ENCODE measurements at places on chromosomes 5 and 9.

DNA sequence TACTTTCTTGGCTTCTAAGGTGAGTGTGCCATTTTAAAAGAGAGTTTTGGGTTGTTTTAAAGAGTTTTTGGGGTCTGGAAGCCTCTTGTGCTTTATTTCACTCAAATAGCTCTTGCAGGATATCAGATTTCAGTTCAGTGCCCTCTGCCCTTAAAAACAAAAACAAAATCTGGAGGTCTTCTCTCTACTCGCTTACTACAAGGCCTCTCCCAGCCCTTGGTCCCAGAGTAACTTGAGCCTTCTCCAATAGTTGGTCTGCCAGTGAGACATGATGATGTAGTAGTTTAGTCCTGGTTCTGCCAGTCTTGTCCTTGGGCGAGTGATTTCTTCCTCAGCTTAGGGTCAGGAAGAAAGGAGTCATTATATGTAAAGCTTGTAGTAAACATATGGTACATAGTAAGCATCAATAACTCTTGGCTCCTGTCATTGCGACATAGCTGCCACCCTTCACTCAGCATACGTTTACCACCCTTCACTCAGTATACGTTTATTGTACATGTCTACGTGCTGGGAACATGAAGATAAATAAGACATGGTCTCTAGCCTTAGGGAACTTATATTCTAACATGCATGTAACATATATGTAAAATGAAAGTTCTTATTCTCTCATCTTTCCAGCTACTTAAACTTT is 147.6 kb downstream of the MAN2A1 start:
- DNase-seq = no peak

- no peak for DNase-seq
These were observed 202.9 kb upstream of the WWC1 start for GRCh38 chr5:168088410-168089173.

DNA sequence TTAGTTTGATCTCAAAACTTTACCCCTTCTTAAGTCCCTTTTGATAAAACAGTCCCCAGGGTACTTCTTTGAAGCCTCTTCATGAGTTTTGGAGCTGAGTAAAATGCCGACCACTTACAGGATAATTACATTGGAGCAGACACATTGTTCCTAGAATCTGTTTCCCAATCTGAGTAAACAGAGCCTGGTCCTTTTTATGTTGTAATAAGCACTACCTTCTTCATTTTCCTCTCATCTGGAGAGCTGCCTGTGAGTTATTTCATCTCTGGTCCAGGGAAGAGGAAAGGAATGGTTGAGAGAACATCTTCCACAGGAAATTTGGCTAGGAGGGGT is 26.3 kb upstream of the GALNT10 start:
- DNase-seq = no peak

- DNase-seq = peak; percentile 45
These were observed 500.0 kb upstream of the C9orf72 start for GRCh38 chr9:28073270-28073669.

GRCh38 chr5:141484641-141485311 is at the start of gene PCDHGC4:
Gene PCDHGC4, plus strand, starts transcription at chr5:141485030. Its CDS starts 144 bp downstream, at chr5:141485174.
- no peak for DNase-seq

DNA sequence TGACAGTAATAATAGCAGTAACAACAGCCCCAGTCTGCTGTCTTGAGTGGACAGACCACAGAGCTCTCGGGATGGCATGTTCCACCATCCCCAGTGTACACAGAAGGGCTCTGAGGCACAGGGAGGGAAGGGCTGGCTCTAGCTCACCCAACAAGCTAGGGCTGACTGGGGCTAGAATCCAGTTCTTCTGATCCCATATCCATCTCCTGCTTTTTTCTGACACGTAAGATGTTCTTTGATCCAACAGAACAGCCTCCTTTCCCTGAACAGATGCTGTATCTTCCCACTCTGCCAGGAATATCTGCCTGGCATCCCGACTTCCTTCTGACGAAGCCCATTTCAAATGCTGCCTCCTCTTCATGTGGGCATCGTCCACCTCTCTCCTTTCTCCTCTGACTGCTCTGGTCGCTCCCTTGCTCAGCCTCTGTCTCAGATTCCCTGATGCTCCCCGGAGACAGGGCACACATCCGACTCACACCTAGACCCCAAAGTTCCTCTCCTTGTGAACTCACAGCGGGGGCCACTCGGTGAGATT is 43.6 kb upstream of the CLK4 start:
- no peak for DNase-seq

GRCh38 chr5:78744951-78745534 is 96.5 kb upstream of the LHFPL2 start:
- no peak for DNase-seq

- peak; percentile 28 for DNase-seq
These were observed 18.8 kb downstream of the SMIM32 start for GRCh38 chr5:136174021-136174659.

- no peak for DNase-seq
These were observed 8.1 kb upstream of the CCL28 start for GRCh38 chr5:43420241-43420640.

DNA sequence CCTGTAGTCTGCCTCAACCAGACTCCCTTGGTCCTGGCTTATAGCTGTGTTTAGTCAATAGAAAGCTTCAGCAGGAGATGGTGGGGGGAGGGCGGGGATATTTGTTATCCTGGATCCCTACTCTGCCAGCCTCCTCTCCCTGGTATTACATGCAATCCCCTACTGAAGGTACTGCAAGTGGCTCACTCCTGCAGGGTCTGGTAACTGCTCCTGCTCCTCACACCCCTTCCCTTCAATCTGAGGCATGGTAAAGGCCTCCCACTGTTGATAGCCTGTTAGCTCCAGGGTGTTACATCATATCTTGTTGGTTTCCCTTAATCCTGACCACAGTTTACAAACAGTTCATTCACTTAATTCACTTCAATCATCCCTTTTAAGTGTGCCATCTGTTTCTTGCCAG is 137.5 kb downstream of the AP3B1 start:
- DNase-seq = no peak

- no peak for DNase-seq
These were observed 112.3 kb downstream of the GCNT1 start for GRCh38 chr9:76571288-76571687.

DNA sequence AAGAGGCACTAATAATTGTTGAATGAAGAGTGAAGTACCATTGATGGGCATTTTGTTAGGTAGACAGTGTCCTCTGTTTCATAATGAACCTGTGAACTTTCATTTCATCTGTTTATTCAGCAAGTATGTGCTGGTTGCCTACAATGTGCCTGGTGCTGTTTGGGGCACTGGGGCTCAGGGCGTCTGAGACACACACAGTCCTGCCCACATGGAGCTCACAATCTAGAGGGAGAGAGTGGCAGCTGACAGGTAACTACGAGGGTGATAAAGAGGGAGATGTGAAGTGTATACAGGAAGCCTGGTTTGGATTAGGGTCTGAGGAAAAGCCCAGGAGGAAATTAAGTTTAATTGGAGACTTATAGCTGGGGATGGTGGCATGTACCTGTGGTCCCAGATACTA is 28.5 kb upstream of the NDST1 start:
- no peak for DNase-seq

GRCh38 chr9:97284798-97285197 is 22.7 kb upstream of the CCDC180 start:
- no peak for DNase-seq

GRCh38 chr9:94675008-94675881 is 35.9 kb upstream of the FBP1 start:
- DNase-seq = no peak

GRCh38 chr5:132480546-132480892 is 10.1 kb downstream of the IRF1 start:
- DNase-seq = no peak

DNA sequence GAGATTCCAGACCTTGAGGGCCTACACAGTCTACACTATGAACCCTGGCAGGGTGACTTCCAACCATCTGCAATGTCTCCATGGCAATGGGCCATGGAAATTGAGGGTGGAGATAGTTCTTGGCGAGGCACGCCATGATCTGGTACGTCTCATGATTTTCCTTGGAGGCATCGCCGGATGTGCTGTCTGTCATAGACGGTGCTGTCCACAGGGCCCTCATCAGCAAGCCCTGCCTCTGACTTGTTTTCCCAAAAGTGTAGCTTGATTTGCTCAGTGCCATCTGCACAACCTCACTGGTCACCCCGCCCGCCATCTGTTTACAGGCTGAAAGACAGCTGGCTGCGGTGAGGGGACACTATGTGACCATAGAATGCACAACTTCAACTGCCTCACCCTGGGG is 73.5 kb downstream of the BOD1 start:
- no peak for DNase-seq

GRCh38 chr5:113809626-113810025 is 296.1 kb downstream of the YTHDC2 start:
- no peak for DNase-seq

DNA sequence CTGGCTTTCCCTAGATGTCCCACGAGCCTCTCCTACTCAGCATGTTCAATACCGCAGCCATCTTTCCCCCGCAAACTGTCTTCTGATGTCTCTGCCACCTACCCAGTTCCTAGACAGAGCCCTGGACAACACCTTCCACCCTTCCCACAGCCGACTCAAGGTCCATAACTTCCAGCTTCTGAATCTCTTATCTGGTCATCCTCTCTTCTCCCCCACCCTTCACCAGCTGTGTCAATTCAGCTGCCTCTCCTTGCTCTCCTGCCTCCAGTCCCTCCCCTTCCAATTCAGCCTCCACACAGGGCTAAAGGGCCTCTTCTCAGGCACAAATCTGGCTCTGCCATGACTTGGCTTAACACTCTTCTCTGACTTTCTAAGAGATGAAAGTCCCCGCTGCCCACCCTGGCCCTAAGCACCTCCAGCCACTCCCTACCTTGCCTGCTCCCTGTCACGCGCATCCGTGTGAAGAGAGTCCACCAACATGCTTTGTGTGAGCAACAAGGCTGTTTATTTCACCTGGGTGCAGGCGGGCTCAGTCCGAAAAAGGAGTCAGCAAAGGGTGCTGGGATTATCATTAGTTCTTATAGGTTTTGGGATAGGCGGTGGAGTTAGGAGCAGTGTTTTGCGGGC is 25.2 kb downstream of the AQP7 start:
- no peak for DNase-seq

GRCh38 chr5:1437226-1437829 is 7.9 kb downstream of the SLC6A3 start:
- no peak for DNase-seq

DNA sequence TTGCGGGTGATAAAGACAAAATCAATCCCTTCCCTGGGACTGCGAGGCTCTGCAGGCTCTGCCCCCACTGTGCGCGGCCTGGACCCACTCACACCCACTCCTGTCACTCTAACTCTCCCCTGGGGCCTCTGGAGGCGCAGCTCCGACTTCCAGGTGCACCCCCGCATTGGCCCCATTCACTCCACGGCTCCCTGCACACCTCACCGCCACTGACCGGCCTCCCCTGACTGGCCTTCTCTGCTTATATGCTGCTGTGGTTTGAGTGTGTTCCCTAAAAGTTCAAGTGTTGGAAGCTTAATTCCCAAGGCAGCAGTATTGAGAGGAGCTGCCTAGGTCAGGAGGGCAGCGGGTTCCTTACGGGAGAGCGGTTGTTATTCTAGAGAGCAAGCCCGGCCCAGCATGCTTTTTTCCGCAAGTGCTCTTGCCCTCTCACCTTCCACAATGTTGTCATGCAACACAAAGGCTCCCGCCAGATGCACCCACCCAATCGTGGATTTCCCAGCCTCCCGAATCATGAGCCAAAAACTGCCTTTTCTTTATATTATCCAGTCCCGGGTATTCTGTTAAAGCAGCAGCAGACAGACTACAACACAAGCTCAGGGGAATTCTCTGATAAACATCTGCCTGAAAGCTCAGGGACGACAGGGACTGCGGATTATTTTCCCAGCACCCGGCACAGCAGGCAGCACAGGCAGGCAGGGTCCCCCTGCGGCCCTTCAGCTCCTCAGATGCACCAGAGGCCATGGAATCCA is 73.5 kb upstream of the LRRTM2 start:
- DNase-seq = no peak

GRCh38 chr5:43312699-43313034 is 545 bp downstream of the HMGCS1 start:
- DNase-seq = peak; percentile 70

DNA sequence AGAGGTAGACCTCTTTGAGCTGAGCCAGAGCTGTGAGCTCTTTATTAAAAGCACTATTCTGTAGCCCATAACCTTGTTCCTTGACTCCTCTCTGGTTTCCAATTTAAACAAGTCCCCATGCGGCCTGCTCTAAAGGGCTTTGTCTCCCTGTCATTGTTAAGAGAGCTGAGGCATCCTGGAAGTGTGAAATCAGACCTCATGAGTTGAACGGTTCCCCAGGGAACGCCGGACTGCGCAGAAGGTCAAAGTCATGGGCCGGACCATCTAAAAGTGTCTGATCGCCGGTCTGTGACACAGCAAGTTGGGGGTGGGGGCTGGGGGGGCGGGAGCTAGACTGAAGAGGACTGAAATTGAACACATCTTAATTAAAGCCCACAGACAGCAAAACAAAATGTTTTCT is 265.8 kb downstream of the SLF1 start:
- DNase-seq = no peak

GRCh38 chr5:163993126-163993525 is 487.7 kb downstream of the MAT2B start:
- DNase-seq = no peak

- DNase-seq = no peak
These were observed 181.9 kb upstream of the ADRA1B start for GRCh38 chr5:159734366-159734765.

DNA sequence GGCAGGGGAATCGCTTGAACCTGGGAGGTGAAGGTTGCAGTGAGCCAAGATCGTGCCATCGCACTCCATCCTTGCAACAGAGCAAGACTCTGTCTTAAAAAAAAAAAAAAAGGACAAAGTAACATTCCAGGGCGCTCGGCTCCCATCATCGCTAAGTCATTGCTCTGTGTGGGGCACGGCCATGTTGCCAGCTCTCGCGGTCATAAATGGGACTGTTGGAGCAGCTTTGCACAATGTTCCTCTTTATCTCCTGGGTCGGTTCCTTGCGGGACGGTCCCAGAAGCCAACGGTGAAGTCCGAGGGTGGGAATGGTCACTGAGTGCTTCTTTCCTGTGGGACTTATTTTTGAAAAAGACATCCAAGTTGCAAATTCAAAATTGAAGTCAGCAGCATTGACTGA is 65.5 kb downstream of the HMCN2 start:
- no peak for DNase-seq

DNA sequence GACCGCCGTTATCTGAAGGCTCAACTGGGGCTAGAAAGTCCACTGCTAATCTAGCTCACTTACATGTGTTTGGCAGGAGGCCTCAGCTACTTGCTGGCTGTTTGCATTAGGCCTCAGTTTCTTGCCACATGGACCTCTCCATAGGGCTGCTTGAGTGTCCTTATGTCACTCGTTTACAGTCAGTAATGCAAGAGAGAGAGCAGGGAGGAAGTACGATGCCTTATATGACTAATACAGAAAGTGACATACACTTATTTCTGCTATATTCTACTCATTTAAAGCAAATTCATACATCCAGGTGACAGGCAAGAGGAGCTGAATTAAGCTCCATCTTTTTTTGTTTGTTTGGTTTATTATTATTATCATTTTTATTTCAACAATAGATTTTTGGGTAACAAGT is 179.6 kb downstream of the LURAP1L start:
- DNase-seq = no peak

Measured in RPMI8226 (cell line).